ENCODE measurements at places on chromosomes 3 and 15.

GRCh38 chr15:52080031-52080430, 32.5 kb downstream of the BCL2L10 start:
- no peak for DNase-seq

- DNase-seq: no peak
Observed at GRCh38 chr3:123618076-123618708, 33.3 kb upstream of the HACD2 start.

DNA sequence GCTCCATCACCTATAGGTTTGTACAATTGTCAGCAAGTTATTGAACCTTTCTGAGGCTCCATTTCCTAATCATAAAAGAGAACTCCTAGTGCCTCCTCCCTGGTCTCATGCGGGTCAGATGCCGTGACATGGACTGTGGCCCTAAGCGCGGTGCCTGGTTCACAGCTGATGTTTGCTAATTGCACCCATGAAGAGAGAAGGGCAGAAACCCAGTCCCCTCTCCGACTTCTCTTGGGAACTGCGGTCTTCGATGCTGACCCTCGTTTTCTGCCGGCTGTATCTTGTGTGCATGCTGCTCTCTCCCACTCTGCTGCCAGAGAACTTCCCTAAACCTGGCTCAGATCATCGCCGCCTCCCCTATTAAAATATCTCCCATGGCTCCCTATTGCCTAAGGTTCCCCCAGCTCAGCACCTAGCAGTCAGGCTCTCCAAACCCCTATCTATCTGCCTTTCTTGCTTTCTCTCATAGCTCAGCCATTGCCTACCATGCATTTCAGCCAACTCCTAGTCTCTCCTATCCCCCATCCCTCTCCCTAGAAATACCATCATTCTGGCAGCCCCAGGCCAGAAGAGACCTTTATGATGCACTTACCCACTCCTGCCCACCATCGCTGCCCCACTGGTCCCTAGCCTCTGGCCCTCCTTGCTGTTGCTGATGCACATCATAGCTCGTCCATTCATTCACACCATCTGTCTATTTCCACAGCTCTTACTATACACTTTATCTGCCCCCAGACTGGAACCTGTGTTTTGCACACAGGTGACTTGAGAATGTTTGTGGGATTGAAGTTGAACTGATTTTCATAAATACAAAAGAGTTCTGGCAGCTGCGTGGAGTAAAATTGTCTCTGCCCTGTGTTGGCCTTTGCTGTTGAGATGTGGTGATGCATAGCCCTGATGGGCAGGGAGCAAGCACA, 6.6 kb downstream of the ISG20 start:
- DNase-seq: no peak

DNA sequence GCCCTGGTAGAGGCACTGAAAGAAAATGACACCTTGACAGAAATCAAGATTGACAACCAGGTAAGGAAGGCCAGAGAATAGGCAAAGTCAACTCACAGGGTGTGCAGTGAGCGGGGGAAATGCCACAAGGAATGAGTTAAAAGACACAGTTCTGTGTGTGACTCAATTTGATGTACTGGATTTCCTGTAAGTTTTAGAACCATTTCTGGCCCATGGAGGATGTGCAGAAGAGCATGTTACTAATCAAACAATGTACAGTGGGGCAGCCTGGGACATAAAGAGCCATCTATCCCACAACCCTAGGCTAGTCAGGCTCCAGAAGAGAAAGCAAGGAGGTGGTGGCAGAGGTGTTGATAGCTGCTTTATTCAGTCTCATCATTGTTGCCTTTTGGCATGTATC, 31.2 kb upstream of the TMOD3 start:
- DNase-seq: no peak

- DNase-seq: no peak
Observed at GRCh38 chr3:158859362-158859761, 57.5 kb downstream of the MFSD1 start.

- no peak for DNase-seq
Observed at GRCh38 chr15:71899674-71900073, 89.3 kb downstream of the NR2E3 start.

DNA sequence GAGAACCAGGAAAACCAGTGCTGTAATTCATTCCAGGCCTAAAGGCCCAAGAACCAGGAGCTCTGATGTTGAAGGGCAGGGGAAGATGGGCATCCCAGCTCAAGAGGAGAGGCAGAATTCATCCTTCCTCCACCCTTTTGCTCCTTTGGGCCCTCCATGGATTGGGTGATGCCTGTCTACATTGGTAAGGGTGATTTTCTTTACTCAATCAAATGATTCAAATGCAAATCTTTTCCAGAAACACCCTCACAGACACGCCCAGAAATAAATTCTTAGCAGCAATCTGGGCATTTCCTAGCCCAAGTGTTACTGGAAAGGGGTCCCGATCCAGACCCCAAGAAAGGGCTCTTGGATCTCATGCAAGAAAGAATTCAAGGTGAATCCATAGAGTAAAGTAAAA, 17.6 kb upstream of the APOD start:
- DNase-seq: no peak

DNA sequence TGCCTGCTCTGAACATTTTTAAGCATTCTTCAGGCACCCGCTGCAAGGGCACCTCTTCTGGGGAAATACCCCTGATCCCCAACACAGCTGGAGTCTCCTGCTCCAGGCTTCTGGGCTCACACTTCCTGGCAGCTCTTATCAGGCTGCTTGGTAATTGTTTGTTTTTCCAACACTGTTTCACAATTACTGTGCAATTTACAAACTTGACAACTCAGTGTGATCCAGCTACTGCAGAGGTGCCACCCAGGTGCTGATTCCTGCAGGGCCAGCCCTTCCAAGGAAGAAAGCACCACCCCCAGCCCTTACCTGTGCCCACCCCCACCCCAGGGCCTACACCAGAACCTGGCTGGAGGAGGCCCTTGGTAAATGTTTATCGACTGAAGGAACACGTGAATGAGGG, 66.5 kb downstream of the MAGEF1 start:
- no peak for DNase-seq

DNA sequence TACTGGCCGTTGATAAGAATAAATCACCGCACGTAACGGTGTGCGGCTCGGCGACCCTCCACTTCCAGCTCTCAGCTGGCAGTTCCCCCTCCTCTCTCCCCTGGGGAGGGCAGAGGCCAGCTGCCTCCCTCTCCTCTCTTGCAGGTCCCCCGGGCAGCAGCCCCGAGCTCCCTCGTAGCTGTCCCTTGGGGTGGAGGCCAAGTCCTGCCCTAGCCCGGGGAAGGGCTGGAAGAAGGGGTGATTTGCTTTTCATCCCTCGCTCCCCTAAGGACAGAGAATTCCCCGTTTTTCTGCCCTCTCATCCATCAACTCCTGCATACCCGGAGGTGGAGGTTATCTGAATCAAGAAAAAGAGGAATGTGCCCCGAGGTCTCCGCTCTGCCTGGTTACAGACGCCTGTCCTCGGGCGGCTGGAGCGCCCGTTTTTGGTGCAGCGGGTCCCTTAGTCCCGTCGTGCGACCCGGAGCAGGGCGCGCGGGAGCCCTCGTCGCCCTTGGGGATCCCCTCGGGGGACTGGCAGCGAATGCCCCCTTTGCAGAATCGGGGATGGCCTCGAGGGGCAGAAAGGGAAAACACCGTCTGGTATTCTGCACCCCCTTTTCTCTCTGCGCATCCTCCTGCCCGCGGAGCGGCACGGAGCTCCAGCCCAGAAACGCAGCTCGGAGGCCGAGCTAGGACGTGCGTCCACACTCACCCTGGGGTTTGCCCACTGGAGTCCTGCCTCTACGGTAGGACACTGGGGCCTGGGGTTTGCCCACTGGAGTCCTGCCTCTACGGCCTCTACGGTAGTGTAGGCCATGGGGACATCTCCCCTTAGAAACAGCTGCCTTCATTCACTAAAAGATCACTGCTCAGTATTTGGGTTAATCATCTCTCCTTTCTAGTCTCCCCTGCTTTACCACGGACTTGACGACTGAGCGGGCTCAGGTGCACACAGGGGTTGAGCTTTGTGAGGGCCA, 2.2 kb downstream of the PTPRG start:
- no peak for DNase-seq

- DNase-seq: no peak
Observed at GRCh38 chr15:54288049-54288448, 309.8 kb downstream of the UNC13C start.

GRCh38 chr3:152232679-152233078, 36.0 kb upstream of the MBNL1 start:
- DNase-seq: no peak

Data from NCI-H1930 (cell line).